ENCODE measurements at places on chromosomes 13 and 19.
A peak's percentile ranks its signal among the peaks of the same experiment; 100 is the strongest.

- no peak for DNase-seq
Observed at GRCh38 chr19:17281391-17282304, at the start of gene ANKLE1. Gene ANKLE1 (plus strand): TSS chr19:17281901. CDS start chr19:17281921, 20 bp downstream.

GRCh38 chr19:38145623-38146022 lies 78.4 kb downstream of the DPF1 start:
- DNase-seq, result no peak

GRCh38 chr19:4859697-4860096 lies 7.8 kb downstream of the PLIN3 start:
- DNase-seq, result no peak

- DNase-seq, result no peak
Observed at GRCh38 chr19:15248106-15248505, 15.9 kb upstream of the EPHX3 start.

DNA sequence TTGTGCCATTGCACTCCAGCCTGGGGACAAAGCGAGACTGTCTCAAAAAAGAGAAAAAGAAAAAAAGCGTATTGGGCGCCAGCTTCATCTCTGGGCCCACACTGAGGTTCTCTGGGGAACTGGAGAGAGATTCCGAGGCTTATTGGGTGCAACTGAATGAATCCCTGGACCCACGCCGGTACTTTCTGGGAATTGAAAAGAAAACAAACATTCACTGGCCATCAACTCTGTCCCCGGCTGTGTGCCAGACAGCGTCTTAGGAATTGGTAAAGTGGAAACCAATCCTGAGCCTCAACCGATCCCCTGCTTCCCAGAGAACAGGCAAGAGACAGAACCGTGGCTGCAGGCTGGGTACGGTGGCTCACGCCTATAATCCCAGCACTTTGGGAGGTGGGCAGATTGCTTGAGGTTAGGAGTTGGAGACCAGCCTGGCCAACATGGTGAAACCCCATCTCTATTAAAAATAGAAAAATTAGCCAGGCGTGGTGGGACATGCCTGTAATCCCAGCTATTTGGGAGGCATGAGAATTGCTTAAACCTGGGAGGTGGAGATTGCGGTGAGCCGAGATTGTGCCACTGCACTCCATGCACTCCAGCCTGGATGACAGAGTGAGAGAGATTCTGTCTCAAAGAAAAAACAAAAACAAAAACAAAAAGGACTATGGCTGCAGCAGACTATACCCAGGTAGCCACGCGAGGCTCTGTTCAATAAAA lies 8.6 kb downstream of the ANO8 start:
- DNase-seq, result no peak

- DNase-seq, result no peak
Observed at GRCh38 chr19:21084343-21084742, 2.3 kb downstream of the ZNF714 start.

DNA sequence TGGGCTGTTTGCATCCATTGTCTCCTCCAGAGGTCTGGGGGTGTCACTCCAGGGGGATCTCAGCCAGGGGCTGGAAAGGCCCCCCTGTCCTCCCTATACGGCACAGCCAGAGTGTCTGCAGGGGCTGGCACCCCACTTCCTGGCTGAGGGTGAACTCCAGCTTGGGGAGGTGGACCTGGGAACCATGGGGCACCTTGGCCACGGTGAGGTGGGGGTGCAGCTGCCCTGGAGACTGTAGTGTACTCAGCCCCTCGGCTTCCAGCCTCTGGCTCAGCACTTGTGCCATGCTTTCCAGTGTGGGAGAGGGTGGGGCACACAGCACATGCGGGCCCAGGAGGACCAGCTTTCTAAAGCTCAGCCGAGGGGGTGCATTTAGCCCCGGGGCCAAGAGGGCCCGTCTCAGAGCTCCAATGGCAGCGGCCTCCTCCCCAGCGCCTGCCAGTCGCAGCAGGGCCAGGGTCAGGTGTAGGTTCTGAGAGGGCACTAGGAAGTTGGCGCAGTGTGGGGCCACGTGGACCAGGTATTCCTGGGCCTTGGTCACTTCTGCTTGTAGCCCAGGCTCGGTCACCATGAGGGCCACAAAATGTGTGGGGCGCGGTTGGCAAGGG lies 1.4 kb downstream of the LENG9 start:
- DNase-seq, result no peak

DNA sequence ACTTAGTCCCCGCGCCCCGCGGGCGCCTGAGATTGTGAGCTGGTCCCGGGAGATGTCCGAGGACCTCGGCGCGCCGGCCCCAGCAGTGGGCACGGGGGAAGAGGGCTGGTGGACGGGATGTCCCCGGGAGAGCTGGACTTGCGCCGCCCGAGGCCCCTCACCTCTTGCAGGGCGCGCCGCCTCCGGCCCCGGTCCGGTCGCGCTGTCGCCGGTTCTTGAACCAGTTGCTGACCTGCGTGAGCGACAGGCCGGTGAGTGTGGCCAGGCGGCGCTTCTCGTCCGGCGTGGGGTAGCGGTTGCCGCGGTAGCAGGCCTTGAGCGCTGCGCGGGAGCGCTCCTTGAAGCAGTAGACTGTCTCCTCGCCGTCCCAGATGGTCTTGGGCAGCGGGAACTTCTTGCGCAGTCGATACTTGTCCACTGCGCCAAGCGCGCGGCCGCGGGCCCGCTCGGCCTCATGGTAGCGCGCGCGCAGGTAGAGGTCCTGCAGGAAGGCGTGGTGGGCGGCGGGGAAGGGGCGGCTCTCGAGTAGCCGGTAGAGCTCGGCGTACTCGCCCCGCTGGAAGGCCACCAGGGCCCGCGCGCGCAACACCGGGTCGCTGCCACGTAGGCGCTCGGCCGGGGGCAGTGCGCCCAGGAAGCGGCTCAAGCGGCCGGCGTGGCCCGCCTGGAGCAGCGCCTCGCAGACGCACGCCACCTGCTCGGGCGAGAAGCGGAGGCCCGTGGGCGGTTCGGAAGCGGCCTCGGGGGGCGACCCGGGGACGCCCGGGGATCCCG lies 984 bp downstream of the SIX5 start:
- DNase-seq, result no peak

DNA sequence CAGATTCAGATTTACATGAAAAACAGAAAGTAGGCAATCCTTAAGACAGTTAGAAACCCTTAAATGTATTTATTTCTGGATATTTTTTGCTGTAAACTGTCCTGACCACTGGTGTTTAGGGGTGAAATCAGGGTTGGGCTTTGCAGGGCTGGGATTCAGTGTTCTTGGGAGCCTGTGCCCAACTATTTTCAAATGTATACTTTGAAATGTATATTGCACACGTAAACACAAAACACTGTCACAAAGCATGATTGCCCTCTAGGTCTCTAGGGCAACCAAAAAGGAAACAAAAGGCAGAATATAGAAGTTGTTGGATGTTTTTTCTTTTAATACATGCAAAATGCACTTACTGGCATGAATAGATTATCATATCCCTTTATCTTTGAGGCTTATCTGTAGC lies 1185.4 kb downstream of the DIAPH3 start:
- DNase-seq, result no peak

- no peak for DNase-seq
Observed at GRCh38 chr13:50365408-50366391, 350.5 kb downstream of the KCNRG start.

DNA sequence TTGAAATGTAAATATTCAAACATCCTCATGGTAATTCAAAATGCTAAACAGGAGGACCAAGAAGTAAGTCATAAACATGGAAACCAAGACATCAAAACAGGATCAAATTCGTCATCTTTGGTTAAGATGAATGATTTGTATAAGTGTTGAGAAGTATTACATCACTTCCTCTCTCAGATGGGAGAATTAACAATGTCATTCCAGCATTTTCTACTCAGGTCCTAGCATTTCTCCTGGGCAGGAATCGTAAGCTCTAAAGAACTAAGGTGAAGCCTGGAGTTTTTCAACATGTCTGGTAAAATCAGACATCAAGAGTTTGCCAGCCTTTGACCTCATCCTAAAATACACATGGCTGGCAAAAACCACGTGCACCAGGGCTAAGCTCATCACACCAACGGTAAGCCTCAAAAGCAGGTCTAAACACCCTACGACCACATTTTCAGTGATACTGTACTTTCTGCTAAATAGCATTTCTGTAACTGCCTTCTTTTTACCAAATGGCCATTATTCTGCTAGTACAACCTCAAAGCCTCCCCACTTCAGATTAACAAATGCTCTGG lies 24.8 kb downstream of the RANBP3 start:
- no peak for DNase-seq

DNA sequence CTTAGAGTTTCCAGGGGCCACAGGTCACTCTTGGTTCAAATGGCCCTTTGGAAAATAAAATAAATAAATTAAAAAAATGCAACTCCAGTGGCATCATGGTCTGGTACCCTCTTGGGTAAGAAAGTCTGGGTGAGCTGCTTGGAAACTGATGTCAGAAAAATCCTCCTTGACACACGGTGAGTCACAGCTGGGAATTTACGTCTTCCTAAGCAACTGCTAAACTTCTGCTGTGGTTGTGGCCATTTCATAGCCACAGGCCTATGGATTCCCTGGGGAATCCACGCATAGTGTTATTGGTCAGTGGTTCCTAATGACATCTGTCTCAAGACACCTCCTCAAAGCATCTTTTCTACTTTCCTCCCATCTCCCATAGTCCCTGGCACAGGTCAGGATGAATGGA lies 220.8 kb downstream of the COG6 start:
- DNase-seq, result no peak

DNA sequence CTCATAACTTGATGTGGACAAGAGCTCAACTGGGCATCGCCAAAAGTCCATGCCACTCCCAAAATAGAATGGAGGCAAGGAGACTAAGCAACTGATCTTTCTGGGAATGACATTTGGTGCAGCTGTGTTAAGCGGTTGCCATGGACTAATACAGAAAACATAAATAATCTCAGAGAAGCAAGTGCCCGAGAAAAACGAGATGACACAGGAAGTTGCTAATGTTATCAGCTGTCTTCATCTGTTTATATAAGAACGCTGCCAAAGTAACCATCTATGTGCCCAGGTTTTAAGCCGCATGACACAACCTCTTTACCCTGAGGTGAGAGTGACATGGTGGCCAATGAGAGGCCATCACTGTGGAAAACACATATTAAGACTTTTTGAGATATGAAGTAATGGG lies 54.9 kb upstream of the SACS start:
- DNase-seq, result no peak

DNA sequence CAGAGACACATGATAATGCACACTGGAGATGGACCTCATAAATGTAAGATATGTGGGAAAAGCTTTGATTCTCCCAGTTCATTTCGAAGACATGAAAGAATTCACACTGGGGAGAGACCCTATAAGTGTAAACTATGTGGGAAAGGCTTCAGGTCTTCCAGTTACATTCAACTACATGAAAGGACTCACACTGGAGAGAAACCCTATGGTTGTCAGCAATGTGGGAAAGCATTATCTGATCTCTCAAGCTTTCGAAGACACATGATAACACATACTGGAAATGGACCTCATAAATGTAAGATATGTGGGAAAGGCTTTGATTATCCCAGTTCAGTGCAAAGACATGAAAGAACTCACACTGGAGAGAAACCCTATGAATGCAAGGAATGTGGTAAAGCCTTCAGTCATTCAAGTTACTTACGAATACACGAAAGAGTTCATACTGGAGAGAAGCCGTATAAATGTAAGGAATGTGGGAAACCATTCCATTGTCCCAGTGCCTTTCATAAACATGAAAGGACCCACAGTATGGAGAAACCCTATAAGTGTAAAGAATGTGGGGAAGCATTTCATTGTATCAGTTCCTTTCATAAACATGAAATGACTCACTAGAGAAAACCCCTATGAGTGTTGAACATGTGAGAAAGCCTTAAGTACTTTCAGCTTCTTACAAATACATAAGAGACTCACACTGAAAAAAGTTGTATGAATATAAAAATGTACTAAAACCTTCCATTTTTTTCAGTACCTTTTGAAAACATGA lies 14.7 kb downstream of the ZNF441 start:
- no peak for DNase-seq

GRCh38 chr19:49541914-49542313 lies 14.1 kb downstream of the RCN3 start:
- DNase-seq, result no peak

- no peak for DNase-seq
Observed at GRCh38 chr13:110327051-110327721, 20.1 kb downstream of the COL4A2 start.

DNA sequence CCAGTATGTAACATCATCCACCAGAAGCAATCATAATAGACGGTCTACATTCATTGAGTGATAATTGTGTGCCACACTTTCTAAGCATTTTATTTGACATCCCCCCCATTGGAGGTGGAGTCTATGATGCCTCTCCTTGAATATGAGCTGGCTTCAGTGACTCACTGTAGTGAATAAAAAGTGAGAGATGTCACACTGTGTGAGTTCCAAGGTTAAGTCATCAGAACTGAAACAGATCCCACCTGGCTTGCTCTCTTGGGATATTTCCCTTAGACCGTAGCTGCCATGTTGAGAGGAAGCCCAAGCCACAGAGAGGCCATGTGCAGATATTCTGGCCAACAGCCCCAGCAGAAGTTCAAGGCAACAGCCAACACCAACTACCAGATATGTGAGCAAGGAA lies 12.6 kb downstream of the RTBDN start:
- no peak for DNase-seq

GRCh38 chr13:97308735-97309429 lies 86.7 kb downstream of the MBNL2 start:
- DNase-seq, result no peak

GRCh38 chr19:53870485-53870844 lies 2.8 kb downstream of the MYADM start:
- no peak for DNase-seq

- DNase-seq, result no peak
Observed at GRCh38 chr19:53808710-53809125, 15.4 kb downstream of the NLRP12 start.

- DNase-seq, result no peak
Observed at GRCh38 chr13:76019421-76020044, 383.4 kb downstream of the LMO7 start.

- no peak for DNase-seq
Observed at GRCh38 chr19:49870309-49870901, 3.0 kb upstream of the PNKP start.

- DNase-seq, result no peak
Observed at GRCh38 chr13:51243832-51244231, 21.6 kb downstream of the FAM124A start.

DNA sequence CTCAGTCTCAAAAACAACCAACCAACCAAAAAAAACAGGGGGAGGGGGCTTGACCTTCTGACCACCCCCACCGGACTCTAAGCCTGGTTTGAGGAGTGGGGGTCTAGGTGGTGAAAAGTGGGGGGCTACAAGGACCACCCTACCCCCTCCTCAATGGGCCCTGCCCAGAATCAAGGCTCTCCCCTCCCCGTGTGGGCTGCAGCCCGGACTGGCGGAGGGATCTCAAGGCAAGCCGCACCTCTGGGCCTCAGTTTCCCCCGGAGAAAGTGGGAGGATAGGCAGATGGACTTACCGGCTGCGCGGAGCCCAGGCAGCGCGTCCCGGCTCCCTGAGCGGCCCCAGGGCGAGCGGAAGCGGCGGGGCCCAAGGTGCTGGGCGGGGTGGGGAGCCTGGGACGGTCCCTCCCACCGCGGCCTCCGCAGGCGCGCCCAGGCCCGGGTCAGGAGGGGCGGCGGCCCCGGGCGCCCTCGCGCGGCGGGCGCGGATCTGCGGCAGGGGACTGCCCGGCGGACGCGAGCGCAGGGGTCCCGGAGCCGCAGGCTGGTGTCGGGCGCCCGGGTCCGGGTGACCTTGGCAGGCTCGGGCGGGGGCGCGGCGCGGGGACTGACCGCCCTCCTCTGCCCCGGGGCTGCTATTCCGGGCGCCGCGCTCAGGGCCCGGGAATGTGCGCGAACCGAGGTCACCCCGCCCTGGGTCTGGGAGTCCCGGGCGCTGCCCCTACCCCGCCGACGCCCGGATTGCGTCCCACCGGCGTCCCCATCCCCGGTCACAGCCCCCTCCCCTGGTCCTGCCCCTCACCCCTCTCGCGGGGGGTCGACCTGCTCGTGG lies at the start of gene ADAMTSL5:
Gene ADAMTSL5, minus strand, starts transcription at position 349 of the 828 bp plus-strand sequence. CDS start 2,076 bp downstream, outside the sequence.
- DNase-seq, result peak; percentile 39

GRCh38 chr19:16386619-16387240 lies 62.1 kb downstream of the KLF2 start:
- DNase-seq, result peak; percentile 44

All from T-helper 17 cell (primary cell).